ENCODE measurements at places on chromosomes 6 and 20.

DNA sequence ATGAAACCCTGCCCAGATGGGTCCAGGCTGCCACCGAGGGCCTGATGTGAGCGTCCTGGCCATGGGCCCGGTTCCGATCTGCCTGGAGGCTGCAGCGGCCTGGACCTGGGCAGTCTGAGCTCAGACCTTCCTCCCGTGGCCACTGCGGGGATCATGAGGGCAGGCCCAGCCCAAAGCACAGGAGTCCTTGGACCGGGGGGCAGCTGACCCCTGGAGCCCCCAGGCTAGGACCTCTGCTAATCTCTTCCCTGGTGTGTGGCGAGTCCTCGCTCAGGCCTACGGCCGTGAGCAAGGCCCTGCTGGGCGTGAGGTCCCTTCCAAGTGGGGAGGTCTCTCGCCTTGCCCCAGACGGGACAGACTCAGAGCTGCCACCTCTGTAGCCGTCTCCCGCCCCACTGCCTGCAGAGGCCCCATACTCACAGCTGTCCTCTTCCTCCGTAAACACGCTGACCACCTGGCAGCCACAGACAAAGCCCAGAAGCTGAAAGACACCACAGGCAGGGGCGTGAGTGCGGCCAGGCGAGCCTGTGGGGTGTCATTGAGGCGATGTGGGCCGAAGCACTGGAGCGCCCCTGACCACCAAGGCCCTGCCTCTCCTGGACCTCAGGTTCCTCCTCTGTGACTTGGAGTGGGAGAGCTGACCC lies 8.0 kb downstream of the BIRC7 start:
- no peak for DNase-seq

DNA sequence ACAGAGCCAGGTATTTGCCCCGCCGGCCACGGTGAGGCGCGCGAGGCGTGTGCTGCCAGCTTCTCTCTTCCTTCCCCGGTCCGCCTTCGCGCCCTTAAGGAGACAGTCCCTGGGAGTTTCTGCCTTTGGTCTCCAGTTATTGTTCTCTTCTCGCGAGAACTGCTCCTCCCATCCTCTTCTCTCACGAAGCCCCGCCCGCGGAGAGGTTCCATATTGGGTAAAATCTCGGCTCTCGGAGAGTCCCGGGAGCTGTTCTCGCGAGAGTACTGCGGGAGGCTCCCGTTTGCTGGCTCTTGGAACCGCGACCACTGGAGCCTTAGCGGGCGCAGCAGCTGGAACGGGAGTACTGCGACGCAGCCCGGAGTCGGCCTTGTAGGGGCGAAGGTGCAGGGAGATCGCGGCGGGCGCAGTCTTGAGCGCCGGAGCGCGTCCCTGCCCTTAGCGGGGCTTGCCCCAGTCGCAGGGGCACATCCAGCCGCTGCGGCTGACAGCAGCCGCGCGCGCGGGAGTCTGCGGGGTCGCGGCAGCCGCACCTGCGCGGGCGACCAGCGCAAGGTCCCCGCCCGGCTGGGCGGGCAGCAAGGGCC lies at the start of gene MAPK14:
TSS of gene MAPK14 (plus strand) at position 308 of the 587 bp plus-strand sequence. CDS start 350 bp downstream, outside the sequence.
- DNase-seq: peak; percentile 99

GRCh38 chr6:30143780-30144179 lies 7.8 kb downstream of the TRIM40 start:
- DNase-seq: no peak

DNA sequence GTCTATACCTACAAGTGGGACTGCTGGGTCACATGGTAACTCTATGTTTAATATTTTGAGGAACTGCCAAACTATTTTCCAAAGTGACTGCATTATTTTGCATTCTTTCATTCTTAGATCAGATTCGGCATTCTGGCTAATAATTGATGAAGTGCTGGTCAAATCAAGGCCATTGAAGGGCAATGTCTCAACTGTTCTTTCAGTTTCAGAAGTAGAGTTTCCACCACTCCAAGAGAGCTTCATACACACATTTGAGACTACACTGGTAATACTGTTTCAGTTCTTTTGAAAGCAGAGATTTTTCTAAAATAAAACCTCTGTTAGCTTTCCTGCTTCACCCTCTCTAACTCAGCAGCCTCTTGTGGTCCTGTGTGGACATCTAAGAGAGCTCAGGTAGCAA lies 154.5 kb downstream of the CFAP61 start:
- DNase-seq: no peak

DNA sequence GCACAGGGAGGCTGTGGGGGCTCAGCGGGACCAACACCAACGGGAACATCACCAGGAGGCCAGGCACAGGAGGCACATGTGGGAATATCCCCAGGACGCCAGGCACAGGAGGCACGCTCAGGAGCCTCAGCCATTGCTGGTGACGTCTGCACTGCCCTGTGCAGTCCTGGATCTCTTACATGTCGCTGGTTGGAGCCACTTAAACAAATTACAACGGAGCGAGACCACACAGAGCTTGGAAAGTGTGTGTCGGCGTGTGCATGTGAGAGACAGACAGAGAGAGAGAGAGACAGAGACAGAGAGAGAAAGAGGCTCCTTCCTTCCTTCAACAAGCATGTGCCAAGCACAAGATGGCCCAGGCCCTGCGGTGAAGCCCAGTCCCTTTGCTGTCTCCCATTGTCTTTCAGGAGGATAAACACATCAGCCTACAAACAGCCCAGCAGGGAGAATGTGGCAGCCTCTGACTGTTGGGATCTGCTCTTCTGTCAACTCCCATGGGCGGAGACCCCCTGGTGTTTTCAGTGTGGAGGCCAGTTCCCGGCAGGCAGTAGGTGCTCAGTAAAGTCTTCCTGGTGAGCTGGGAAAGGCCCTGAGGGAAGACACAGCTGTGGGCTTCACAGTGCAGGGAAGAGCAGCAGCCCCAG lies 112.7 kb upstream of the THBS2 start:
- no peak for DNase-seq

GRCh38 chr6:13604546-13605416 lies 10.4 kb upstream of the NOL7 start:
- no peak for DNase-seq
